ENCODE measurements at places on chromosomes 6 and 20. TPM values are rescaled to one million over a fixed set of nuclear protein-coding genes. Genes with fewer than 3 reads are reported as not detected.

The ULBP2 gene
- 4.0 TPM for total RNA-seq

The ENPP3 gene
- total RNA-seq, result 1.2 TPM

The ARMH2 gene
- 0.78 TPM for total RNA-seq

The ARFGEF3 gene
- total RNA-seq, result 75.6 TPM

The ULBP1 gene
- total RNA-seq, result 0.44 TPM
